Kidney (tissue), 22 donors: ENCODE measurements at places on chromosomes 11 and 22. TPM values are rescaled to one million over a fixed set of nuclear protein-coding genes. Genes with fewer than 3 reads are reported as not detected.

APOBEC3A gene
- 1.2 TPM for total RNA-seq

FOLH1 gene
- 1.3 TPM for total RNA-seq

DNA sequence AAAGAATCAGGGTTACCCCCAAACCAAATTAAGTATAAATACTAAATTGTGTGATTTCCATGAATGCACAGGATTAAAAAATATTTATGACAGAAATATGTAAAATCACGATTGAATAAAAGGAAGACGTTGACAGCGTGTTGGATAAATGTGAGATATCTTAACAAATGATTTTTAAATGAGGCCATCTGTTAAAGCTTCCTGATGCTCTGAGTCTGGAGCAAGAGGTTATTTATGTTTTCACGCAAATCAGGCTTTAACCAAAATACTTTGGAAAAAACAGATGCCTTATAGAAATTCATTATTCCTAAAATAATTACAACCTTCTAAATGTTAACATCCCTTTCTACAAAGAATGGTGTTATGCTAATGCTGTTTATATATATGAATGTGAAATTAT, 123.3 kb downstream of the PAX6 start:
- no peaks in the 10 kb centered on the region for H3K27me3 ChIP-seq
- no peak overlapping the region for H3K4me3 ChIP-seq
- no peaks in the 10 kb centered on the region for H3K4me1 ChIP-seq
- no peak for DNase-seq
- no peaks in the 10 kb centered on the region for H3K36me3 ChIP-seq

DNA sequence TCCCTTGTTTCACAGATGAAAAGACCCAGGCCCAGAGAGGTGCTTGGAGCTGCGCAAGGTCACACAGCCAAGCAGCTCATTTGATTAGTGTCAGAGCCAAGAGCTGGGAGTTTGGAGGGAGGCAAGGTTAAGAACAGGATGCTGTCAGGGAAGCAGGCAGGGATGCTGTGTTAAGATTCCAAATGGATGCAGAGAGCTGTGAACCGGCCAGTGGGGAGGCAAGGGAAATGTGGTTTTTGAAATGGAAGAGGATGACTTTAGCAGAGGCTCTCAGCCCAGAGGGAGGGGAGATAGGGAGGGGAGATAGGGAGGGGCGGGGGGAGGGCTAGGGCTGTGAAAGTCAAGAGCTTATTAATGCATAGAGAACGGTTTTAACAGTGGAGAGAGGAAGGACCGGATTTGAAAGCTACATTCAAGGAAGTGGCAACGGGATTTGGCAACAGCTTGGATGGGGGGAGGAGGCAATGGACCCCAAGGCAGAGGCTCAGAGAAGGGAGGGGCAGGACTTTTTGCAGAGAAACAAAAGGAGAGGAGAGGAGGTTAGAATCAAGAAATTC, 13.0 kb downstream of the RTN4RL2 start:
- no peak overlapping the region for H3K27ac ChIP-seq
- no peak for DNase-seq
- H3K36me3 ChIP-seq: no peaks in the 10 kb centered on the region
- no peaks in the 10 kb centered on the region for H3K4me1 ChIP-seq

GRCh38 chr11:43546561-43547429, 133.7 kb upstream of the HSD17B12 start:
- H3K4me1 ChIP-seq: no peaks in the 10 kb centered on the region
- no peak overlapping the region for H3K4me3 ChIP-seq
- peak; percentile 63 for DNase-seq
- H3K27ac ChIP-seq: no peak overlapping the region
- peaks cover 2% of the 10 kb centered on the region for H3K27me3 ChIP-seq
- H3K36me3 ChIP-seq: no peaks in the 10 kb centered on the region

DNA sequence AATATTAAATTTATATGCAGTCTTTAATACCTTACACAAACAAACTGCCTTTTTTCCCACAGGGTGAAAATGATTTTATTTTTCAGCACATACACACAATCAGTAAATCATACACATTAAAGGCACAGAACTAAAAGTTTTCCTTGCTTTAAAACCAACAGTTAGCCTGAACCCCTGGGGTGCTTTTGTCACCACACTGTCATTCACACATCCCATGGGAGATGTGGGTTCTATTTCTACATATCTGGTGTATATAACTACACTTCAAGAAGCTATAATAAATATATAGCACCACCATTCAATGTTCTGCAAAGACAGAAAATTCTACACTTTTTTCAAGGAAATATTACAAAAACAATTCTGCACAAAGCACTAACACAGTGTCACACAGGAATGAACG, 197.0 kb downstream of the GUCY1A2 start:
- no peak for DNase-seq
- no peaks in the 10 kb centered on the region for H3K27me3 ChIP-seq
- H3K4me3 ChIP-seq: no peak overlapping the region
- no peaks in the 10 kb centered on the region for H3K36me3 ChIP-seq
- H3K27ac ChIP-seq: no peak overlapping the region

CLMP gene
- total RNA-seq: 6.8 TPM
